ENCODE measurements at places on chromosomes 1 and 21. TPM values are rescaled to one million over a fixed set of nuclear protein-coding genes. Genes with fewer than 3 reads are reported as not detected.

SMPDL3B gene
- total RNA-seq = 13.4 TPM

CEP350 gene
- 32.2 TPM for total RNA-seq

TAL1 gene
- total RNA-seq = not detected

LRRC40 gene
- 27.0 TPM for total RNA-seq
